ENCODE measurements at places on chromosomes 2 and 18.
A peak's percentile ranks its signal among the peaks of the same experiment; 100 is the strongest.

DNA sequence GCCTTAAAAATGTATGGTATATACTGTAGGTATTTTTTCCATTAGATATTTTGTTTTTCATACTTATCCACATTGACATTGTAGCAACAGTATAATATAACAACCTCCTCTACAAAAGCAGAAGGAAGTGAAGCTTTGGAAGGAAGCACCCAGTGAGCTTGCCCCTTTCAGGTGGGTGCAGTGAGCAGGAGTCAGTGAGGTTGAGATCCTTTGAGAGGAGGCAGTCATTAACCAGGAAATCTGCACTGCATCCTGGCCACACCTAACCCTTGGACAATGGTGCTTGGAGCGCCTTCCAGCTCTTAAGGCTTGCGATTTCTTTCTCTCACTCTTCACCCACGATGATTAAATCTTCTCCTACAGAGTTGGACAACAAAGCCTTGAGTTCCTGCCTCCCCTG is 13.9 kb downstream of the IL37 start:
- DNase-seq = no peak

GRCh38 chr2:197184959-197185586 is 125.5 kb downstream of the ANKRD44 start:
- DNase-seq = no peak

DNA sequence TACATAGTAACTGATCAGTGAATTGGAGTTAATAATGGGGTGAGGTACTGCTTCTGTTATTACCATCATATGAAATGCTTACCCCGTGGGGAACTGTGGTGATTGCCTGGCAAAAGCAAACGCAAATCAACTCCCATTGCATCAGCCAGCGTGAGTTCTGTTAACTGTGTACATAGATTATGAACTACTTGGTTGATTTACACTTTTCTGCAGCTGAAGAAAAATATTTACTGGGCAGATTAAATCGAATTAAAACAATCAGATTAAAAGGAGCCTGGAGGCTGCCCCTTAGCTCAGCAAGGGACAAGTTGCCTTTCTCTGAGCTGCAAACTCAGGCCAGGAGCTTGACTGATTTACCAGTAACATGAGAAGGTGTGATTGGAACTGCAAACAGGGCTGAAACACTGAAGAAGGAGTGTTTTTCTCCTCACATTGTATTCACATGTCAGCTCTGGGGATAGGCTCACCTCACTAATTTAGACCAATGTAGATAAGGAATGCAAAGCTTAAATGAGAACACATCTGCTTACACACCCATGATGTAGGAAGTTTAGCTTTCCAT is 220.1 kb downstream of the OSR1 start:
- no peak for DNase-seq

GRCh38 chr2:21288739-21289520 is 165.2 kb downstream of the TDRD15 start:
- no peak for DNase-seq

- no peak for DNase-seq
Observed at GRCh38 chr2:197504512-197504911, 4.3 kb downstream of the HSPE1 start.

GRCh38 chr2:147469471-147469870 is 375.4 kb upstream of the ACVR2A start:
- no peak for DNase-seq

DNA sequence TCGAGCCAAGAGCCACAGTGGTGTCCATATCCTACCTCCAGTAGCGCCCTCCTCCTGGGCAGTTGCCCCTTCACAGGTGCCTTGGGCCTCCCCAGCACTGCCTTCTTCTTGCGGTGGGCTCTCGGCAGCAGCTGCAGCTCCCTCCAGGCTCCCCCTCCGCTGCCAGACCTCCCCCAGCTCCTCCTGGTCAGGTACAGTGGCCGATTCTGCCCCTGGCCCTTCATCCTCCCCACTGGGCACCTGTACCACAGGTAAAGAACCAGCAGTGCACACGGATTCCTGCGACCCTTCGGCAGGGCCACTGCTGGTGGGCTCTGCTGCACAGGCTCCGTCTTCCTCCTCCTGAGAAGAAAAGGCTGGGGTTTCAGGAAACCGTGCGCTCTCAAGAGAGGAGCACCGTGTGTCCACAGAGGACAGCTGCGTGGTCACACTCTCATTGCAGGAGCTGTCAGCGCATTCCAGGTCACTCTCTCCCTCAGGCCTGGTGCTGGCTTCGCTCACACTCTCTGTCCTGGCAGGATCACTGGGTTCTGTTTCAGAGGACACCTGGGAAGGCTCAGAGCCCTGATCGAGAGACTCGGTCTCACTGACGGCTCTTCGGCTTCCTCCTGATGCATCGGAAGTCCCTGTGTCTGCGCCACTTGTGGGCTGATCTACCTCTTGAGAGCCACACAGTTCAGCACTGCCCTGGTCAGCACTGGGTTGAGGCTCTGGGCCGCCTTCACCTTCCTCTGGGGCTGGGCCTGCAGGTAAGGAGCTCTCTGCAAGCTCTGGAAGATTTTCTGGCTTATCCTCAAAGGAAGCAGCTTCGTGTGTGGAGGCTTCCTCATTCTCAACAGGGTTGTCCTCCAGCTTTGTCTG is 147.4 kb upstream of the STK17B start:
- no peak for DNase-seq

- peak; percentile 36 for DNase-seq
Observed at GRCh38 chr2:71548646-71549425, 95.5 kb downstream of the DYSF start.

- DNase-seq = no peak
Observed at GRCh38 chr2:228446734-228447133, 265.2 kb upstream of the SPHKAP start.

DNA sequence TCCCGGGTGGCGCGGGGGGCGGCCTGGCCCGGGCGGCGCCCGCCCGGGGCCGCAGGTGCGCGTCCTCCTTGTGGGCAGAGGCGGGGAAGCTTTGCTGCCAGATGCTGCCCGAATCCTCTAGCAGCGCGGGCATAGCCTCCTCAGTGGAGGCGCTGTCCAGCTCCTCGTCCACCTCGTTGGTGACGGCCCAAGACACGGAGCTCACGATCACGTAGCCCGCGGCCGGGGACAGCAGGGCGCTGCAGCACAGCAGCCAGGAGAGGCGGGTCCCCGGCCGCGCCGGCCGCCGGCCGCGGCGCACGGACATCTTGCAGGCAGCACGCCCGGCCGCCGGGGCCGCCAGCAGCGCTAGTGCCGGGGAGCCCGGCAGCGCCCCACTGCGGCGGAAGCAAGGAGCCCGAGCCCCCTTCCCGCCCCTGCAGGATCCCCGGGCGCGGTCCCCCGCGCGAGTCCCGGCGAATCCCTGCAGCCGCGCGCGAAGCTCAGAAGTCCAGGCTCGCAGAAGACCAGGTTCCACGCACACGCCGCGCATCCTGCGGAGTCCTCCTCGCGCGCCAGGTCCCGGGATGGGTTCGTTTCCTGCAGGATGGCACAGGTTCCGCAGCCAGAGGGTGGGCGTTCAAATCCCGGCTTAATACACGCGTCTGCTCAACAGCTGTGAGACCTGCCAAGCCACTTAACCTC is at the start of gene CREG2:
TSS of gene CREG2 (minus strand) at position 353 of the 684 bp plus-strand sequence. CDS start at position 307, 46 bp downstream.
- no peak for DNase-seq

DNA sequence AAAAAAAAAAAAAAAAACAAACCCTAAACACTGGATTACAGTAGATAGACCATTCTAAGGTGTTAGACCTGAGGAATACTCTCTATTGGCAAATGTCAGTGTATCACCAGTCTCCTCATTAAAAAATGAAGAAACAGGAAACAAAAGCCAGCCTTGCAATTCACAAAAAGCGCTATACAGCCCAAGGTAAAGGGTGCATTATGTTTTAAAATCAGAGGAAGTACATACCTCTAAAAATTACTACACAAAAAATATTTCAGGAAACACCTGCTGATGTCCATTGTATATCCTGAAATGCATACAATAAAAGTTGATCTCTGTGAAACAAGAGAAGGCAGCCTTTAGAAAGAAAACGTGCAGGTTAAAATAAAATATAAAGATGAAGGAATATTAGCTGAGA is 54.9 kb upstream of the TSPYL6 start:
- no peak for DNase-seq

- no peak for DNase-seq
Observed at GRCh38 chr2:109062859-109063700, 65.9 kb upstream of the SH3RF3 start.

- DNase-seq = no peak
Observed at GRCh38 chr2:101401326-101401665, 14.0 kb upstream of the CREG2 start.

DNA sequence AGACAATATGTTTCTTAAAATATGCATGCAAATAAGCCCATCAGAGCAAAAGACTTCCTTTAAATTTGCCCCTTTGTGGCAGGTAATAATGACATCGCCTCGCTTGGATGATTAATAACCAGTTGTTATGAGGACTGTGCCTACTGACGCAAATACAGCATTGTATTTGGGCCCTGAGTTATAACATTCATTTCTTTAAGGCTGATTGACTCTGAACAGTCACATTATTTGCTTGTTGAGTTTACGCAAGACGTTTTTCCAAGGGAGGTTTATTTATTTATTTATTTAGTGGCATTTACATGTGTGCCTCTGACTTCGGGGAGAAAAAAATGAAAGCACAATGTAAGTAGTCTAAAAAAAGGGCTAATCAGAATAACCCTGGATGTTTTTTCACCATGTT is 88.3 kb downstream of the SLC8A1 start:
- DNase-seq = no peak

GRCh38 chr18:62425465-62426190 is 97.2 kb upstream of the ZCCHC2 start:
- peak; percentile 22 for DNase-seq

GRCh38 chr2:10668402-10669012 is 21.3 kb downstream of the NOL10 start:
- no peak for DNase-seq

GRCh38 chr2:195343942-195344530 is 313.0 kb upstream of the SLC39A10 start:
- no peak for DNase-seq

- DNase-seq = no peak
Observed at GRCh38 chr2:171431677-171432167, 2.1 kb downstream of the METTL8 start.

- no peak for DNase-seq
Observed at GRCh38 chr2:58006952-58007284, 39.7 kb upstream of the VRK2 start.

- no peak for DNase-seq
Observed at GRCh38 chr2:136051001-136051724, 65.7 kb upstream of the DARS1 start.

- no peak for DNase-seq
Observed at GRCh38 chr2:86069091-86069685, 36.5 kb downstream of the POLR1A start.

GRCh38 chr2:209767316-209767715 is 4.3 kb upstream of the UNC80 start:
- DNase-seq = no peak

- DNase-seq = no peak
Observed at GRCh38 chr2:41735006-41735405, 312.8 kb upstream of the PKDCC start.

DNA sequence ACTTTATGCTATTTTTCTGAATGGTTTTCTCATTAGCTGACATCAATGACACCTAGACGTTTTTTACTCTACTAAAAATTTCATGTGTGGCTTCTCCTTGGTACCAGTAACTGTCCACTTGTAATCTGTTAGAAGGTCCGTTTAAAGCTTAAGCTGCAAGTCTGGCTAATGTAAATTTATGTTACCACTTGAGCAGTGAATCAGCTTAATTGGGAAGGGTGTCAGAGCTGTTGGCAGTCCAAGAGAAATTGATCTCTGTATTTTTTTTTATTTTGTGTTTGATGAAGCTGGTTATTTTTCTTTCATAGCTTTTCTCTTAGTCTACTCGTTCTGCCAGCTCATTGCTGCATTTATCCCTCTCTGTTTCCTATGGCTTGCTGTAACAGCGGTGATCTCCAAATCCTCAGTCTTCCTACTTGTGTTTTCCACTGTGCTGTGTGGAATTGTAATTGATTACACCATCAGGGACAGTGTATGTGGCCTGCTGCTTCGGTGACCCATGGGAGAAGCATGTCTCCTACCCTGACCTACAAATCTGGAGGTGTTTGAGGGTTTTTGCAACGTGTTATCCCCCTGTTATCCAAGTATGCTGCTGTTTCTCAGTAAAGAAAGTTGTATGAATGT is 724.2 kb upstream of the REG3G start:
- no peak for DNase-seq

- DNase-seq = no peak
Observed at GRCh38 chr2:102014041-102014345, 22.2 kb downstream of the IL1R2 start.

DNA sequence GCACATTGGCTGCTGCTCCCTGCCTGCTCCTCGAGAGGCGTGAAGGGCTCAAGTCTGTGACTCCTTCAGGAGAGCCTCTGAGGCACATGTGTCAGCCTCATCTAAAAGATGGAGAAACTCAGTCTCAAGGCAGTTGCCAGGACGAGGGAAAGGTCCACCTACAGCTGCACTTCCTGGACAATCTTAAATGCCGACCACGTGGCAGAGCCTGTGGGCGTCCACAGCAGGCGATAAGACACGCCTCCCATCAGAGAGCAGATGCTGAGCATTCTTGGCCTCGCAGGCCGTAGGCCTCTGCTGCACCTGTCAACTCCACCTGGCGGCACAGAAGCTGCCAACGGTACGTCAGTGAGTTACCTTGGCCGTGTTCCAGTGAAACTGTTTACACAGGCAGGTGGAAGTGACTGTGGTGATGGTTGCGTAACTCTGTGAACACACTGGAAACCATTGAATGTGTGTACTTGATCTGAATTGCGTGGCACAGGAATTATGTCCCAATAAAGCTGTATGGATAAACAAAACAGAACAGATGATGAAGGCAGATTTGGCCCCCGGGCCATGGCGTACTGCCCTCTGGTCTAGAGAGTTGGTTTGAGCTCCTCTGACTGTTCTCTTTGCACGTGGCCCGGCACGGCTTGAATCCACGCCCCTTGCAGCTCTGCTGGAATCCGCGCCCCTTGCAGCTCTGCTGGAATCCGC is 114.5 kb downstream of the RNF144A start:
- no peak for DNase-seq

DNA sequence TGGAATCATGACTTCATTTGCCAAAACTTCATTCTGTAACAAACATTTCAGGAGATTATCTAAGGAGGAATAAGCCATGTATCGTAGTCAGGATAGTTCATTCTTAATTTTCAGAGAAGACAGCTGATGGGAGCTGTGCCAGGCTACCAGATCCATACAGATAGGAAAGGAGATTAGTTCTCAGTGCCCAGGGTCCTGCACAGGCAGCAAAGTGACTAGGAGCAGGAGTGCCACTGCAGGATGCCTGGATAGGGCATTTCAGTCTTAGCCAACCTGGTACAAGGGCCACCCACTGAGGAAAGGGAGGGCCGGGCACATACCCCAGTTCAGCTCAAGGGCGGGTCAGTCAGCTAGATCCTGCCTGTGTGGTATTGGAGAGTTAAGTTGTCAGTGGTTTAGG is 6.7 kb upstream of the OSR1 start:
- DNase-seq = no peak

DNA sequence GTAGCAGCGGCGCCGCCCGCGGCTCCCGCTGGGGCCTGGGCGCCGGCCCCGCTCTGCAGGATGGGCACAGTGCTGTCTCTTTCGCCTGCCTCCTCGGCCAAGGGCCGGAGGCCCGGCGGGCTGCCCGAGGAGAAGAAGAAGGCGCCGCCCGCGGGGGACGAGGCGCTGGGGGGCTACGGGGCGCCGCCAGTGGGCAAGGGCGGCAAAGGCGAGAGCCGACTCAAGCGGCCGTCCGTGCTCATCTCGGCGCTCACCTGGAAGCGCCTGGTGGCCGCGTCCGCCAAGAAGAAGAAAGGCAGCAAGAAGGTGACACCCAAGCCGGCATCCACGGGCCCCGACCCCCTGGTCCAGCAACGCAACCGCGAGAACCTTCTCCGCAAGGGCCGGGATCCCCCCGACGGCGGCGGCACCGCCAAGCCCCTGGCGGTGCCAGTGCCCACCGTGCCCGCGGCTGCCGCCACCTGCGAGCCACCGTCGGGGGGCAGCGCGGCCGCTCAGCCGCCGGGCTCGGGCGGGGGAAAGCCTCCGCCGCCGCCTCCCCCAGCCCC is 369 bp downstream of the CDK5R2 start:
- no peak for DNase-seq

Measured in activated CD8-positive, alpha-beta memory T cell treated with anti-CD3 and anti-CD28 coated beads for 4 hours (primary cell).